Aorta (tissue), 5 donors: ENCODE measurements at places on chromosomes 5 and 9. TPM values are rescaled to one million over a fixed set of nuclear protein-coding genes. Genes with fewer than 3 reads are reported as not detected.

The BRINP1 gene
- 0.63 TPM for polyA plus RNA-seq

GRCh38 chr5:1641041-1641440, 117.3 kb upstream of the LPCAT1 start:
- no peak overlapping the region for H3K27ac ChIP-seq
- DNase-seq: no peak
- H3K4me1 ChIP-seq: no peaks in the 10 kb centered on the region
- H3K27me3 ChIP-seq: peaks cover 2% of the 10 kb centered on the region

DNA sequence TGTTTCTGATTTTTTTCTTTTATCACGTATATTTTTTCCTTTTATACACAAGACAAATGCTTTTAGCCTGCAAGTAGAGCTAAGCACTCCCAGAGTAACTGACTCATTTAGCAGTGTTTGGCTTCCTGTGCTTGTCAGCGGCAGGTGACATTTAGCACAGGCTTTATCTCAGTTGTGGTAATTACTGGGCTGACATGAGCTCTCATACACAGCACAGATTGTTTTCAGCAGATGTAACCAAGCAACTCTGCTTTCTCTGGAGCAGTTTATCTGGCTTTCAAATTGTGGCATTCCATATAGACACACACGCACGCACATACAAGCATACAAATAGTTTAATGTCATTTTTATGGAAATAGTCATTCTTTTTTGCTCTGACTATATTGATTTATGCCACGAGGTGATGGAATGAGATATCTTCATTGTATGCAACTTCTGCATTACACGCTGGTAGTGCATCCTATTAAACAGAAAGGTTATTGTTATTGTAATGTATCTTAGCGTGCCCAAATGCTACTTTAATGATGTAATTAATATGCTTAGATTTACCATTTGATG, 379.0 kb upstream of the GRAMD2B start:
- H3K27ac ChIP-seq: no peak overlapping the region
- no peak overlapping the region for H3K4me3 ChIP-seq
- H3K27me3 ChIP-seq: no peaks in the 10 kb centered on the region
- no peak for DNase-seq
- no peaks in the 10 kb centered on the region for H3K4me1 ChIP-seq

DNA sequence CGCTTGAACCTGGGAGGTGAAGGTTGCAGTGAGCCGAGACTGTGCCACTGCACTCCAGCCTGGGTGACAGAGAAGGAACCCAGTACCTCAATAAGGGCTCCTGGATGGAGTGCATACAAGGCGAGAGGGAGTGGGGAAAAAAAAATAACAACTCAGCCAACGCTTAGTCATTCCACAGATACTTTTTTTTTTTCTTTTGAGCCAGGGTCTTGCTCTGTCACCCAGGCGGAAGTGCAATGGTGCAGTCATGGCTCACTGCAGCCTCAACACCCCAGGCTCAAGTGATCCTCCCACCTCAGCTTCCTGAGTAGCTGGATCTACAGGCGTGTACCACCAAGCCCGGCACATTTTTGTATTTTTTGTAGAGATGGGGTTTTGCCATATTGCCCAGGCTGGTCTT, 59.5 kb upstream of the GGTA1 start:
- no peaks in the 10 kb centered on the region for H3K27me3 ChIP-seq
- H3K4me1 ChIP-seq: peaks cover 6% of the 10 kb centered on the region
- H3K4me3 ChIP-seq: no peak overlapping the region
- no peak overlapping the region for H3K27ac ChIP-seq
- DNase-seq: peak; percentile 77
- no peaks in the 10 kb centered on the region for H3K36me3 ChIP-seq

DNA sequence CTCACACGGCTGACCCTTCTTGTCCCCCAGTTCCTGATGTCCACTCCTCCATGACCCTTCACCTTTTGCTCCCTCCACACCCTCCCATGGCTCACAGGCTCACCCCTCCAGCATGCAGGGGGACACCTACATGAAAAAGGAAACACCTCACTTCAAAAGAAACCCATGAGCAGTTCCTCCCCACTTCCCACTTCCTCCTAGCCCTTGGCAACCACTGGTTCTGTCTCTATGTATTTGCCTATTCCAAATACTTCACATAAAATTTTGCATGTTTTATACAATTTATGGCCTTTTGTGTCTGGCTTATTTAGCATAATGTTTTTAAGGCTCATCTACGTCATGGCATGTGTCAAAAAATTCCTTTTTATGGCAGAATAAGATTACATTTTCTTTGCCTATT, 100.2 kb upstream of the S1PR3 start:
- H3K36me3 ChIP-seq: no peaks in the 10 kb centered on the region
- DNase-seq: no peak
- H3K4me1 ChIP-seq: no peaks in the 10 kb centered on the region
- no peak overlapping the region for H3K27ac ChIP-seq

The TAF11L13 gene
- not detected for polyA plus RNA-seq

- no peak overlapping the region for H3K4me3 ChIP-seq
- H3K4me1 ChIP-seq: no peaks in the 10 kb centered on the region
- no peaks in the 10 kb centered on the region for H3K27me3 ChIP-seq
- no peaks in the 10 kb centered on the region for H3K36me3 ChIP-seq
- no peak overlapping the region for H3K27ac ChIP-seq
These were observed 106.1 kb downstream of the IRX1 start for GRCh38 chr5:3701694-3702093.

The DEPDC1B gene
- not detected for polyA plus RNA-seq

GRCh38 chr9:85514256-85514655, 227.5 kb downstream of the AGTPBP1 start:
- no peak overlapping the region for H3K27ac ChIP-seq
- no peak for DNase-seq
- no peaks in the 10 kb centered on the region for H3K27me3 ChIP-seq
- no peak overlapping the region for H3K4me3 ChIP-seq
- H3K4me1 ChIP-seq: no peaks in the 10 kb centered on the region

DNA sequence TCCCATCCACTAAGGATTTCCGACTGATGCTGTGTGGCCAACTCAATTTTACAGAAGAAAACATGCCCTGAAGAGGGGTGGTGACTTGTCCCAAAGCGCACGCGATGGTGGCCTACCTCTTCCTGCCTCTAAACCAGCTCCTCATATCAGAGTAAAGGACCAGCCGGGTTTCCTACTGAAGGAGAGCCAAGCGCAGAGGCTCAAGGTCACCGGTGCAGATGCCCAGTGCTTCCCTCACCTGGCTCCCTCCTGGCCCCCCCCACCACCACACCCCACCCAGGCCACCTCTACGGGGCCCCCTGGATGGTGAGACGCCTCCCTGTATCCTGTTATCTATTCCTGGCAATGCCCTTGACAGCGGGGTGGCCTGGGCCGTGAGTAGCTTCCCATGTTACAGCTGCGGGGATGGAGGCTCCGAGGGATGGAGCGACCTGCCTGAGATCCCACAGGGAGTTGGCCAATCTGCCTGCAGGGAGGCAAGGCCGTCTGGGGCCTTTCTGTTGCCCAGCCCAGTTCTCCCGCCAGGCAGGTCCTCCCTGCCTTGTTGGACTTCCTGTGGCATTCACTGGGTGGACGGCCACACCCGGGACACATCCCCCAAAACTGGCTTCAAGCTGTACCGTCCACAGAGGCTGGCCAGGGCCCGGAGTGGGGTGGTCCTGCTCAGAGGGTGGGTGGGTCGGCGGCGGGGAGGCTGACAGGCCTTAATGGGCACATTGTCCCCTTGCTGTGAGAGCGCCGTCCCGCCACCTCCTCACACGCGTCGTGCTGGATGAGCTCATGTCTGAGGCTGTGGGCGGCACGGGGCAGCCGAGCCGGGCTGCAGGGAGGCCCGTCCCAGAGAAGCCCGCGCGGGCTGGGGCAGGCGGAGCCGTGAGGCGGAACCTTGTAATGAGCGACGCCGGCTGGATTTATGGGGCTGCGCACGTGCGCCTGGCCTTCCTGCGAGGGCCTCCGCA, 72.5 kb downstream of the MACROH2A1 start:
- no peaks in the 10 kb centered on the region for H3K27me3 ChIP-seq
- no peaks in the 10 kb centered on the region for H3K4me1 ChIP-seq
- H3K36me3 ChIP-seq: no peaks in the 10 kb centered on the region
- no peak overlapping the region for H3K27ac ChIP-seq

The SPINK1 gene
- polyA plus RNA-seq: 67.7 TPM

DNA sequence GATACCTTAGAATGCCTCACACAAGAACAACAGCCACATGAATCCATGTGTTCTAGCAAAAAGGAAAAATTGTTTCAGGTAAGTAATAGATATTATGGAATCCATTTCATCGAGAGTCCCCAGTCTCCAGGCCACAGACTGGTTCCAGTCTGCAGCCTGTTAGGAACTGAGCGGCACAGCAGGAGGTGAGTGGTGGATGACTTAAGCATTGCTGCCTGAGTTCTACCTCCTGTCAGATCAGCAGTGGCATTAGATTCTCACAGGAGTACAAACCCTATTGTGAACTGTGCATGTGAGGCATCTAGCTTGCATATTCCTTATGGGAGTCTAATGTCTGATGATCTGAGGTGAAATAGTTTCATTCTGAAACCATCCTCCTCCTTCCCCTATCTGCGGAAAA, 207.0 kb downstream of the CSNK1G3 start:
- peaks cover 2% of the 10 kb centered on the region for H3K4me1 ChIP-seq
- DNase-seq: no peak
- no peaks in the 10 kb centered on the region for H3K27me3 ChIP-seq
- no peak overlapping the region for H3K27ac ChIP-seq
- no peak overlapping the region for H3K4me3 ChIP-seq
- H3K36me3 ChIP-seq: no peaks in the 10 kb centered on the region

DNA sequence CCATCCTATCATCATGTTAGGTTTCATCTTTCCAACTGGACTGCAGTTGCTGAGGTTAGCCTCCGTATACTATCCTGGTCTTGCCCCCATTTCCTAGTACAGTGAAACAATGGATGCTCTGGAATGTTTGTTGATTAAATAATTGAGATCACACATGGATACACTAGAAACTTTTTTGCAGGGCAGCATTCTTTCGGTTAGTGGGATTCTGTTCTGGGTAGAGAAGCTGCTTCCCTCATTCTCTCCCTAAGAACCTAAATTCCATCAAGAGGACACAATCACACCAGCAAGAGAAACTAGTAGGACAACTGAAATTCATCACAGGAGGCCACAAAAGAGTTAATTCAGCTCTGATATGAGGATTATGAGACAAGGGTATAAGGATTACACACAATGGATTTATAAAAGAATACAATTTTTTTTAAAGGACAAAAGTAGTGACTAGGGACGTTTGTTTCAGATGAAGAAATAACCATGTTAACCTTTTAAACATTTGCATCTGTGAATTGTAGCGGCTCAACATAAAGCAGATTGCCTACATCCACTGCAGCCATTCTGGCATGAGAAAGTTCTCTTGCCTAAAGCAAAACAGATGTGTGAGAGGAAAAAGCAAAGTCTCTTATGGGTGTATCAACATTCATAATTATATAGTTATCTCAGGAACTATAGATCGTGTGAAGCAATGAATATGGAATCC, 162.7 kb upstream of the LHFPL2 start:
- H3K27me3 ChIP-seq: no peaks in the 10 kb centered on the region
- no peak overlapping the region for H3K4me3 ChIP-seq
- no peak for DNase-seq
- H3K4me1 ChIP-seq: no peaks in the 10 kb centered on the region
- no peaks in the 10 kb centered on the region for H3K36me3 ChIP-seq
- H3K27ac ChIP-seq: no peak overlapping the region

GRCh38 chr5:180026734-180027458, 44.7 kb downstream of the RNF130 start:
- H3K27ac ChIP-seq: no peak overlapping the region
- H3K4me1 ChIP-seq: no peaks in the 10 kb centered on the region
- no peaks in the 10 kb centered on the region for H3K27me3 ChIP-seq

- H3K36me3 ChIP-seq: no peaks in the 10 kb centered on the region
- no peak overlapping the region for H3K27ac ChIP-seq
- H3K4me3 ChIP-seq: no peak overlapping the region
- no peaks in the 10 kb centered on the region for H3K4me1 ChIP-seq
- no peaks in the 10 kb centered on the region for H3K27me3 ChIP-seq
These were observed 1065.7 kb upstream of the CDH9 start for GRCh38 chr5:28104080-28104479.

DNA sequence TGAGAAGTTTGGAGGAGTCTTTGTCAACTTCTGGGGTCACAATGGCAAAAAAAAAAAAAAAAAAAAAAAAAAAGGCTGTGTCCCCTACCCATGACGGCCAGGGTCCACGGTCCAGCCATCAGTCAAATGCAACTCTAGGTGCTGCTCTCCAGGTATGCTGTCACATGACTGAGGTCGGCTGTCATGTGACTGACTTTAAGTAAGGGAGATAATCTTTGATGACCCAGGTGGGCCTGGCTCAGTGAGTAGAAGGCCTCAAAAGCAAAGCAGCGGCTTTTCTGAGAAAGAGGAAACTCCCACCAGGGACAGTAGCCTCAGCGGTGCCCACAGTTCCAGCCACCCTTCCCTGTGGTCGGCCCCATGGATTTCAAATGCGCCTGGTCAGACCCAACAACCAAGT, 117.7 kb downstream of the ROR2 start:
- DNase-seq: no peak
- no peaks in the 10 kb centered on the region for H3K27me3 ChIP-seq
- H3K36me3 ChIP-seq: no peaks in the 10 kb centered on the region
- no peaks in the 10 kb centered on the region for H3K4me1 ChIP-seq

DNA sequence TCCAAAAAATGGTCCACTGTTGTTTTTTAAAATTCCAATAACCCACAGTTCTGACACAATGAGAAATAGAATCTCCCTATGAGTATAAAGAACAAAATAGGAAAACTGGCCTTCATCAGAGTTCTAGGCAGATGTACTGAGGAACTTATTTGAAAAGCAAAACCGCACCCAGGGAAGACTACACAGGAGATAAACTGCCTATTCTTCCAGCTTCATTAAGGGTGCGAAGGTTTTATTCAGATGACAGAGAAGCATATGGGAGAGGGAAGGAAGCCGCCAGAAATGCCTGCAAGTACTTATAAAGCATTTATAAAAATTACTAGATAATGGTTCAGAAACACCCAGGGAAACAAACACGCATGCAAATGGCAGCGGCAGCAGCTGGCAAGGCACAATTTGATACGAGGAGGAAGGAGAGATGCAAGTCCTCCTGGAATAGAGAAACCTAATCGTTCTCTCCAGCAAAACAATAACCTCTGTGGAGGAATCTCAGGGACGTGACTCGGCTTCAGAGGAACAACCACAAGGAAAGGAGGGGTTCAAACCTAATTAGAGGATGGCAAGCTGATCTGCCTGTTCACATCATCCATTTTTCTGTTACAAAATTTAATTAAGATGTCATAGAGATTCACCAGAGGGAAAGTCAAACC, 9.0 kb downstream of the TTLL11 start:
- H3K36me3 ChIP-seq: no peaks in the 10 kb centered on the region
- H3K27me3 ChIP-seq: no peaks in the 10 kb centered on the region
- no peak overlapping the region for H3K4me3 ChIP-seq
- peaks cover 15% of the 10 kb centered on the region for H3K4me1 ChIP-seq
- DNase-seq: no peak
- H3K27ac ChIP-seq: peak overlapping the region; percentile 51
